ENCODE measurements at places on chromosomes 4 and X.

GRCh38 chr4:1658146-1658545, 26.0 kb downstream of the FAM53A start:
- no peak for DNase-seq

- no peak for DNase-seq
Measured at GRCh38 chrX:18877469-18877868, 106.4 kb downstream of the PHKA2 start.

GRCh38 chrX:16316331-16316730, 149.1 kb downstream of the MAGEB17 start:
- no peak for DNase-seq

DNA sequence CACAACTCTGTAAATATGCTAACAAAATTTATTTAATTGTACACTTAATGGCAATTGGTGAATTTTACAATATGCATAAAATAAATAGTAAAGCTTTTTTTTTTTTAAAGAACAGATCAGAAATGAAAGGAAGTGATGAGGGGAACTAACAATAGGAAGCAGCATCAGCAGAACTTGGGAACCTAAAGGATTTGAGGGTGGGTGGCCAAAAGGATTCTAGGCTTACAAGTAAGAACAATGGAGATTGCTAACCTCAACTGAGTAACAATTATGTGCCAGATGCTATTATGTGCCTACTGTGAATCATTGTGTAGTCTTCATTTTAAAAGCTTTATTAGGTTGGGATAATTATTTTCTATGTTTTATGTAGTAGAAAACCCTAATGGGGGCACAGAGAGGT, 185.2 kb downstream of the LDB2 start:
- DNase-seq: no peak

GRCh38 chr4:6716018-6716911, at the start of gene BLOC1S4:
Gene BLOC1S4 (plus strand): TSS chr4:6716174. CDS start chr4:6716210, 36 bp downstream.
- peak; percentile 90 for DNase-seq

GRCh38 chr4:120549011-120549570, 373.4 kb downstream of the PRDM5 start:
- DNase-seq: no peak

DNA sequence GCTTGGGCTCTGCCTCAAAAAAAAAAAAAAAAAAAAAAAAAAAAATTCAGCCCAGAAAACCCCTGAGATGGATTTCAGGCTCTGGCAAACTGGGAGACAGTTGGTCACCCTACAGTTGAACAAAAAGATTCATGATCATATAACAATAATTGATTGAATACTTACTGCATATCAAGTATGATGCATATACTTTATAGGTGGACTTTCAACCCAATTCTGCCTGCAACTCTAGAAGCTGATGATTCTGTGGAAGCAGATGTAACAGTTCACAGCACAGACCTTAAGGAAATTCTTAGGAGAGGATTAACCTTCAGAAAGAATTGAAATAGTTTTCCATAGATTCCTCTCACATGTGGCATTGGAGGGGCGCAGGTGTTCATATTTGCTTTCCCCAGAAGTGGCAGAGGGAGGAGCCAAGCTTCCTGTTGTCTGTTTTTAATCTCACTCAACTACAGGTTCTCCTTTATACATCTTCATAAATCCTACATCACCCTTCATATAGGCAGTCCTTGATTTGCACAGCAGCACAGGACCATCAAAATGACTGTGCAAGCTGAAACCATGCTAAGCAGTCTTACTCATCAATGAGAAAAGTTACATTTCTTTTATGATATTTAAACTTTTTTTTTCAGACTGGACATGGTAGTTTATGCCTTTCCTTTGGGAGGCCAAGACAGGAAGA, 149.4 kb upstream of the KLF3 start:
- DNase-seq: no peak

DNA sequence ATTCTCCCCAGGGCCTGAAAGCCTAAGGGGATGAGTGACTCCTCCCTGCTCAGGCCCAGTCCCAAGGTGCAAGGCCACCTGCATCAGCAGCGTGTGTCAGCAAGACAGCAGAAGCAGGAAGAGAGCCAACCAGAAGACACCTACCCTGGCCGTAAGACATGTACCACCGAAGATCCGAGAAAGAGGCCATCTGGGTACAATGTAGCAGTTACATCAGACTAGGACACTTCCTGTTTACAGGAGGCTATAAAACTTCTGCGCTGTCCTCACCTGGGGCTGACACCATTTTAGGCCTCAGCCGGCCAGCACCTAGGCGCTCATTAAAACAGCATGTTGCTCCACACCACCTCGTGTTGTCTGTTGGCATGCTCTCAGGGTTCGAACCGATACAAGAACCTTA, 19.1 kb upstream of the HERC6 start:
- DNase-seq: no peak

GRCh38 chr4:64876021-64876420, 466.8 kb upstream of the TECRL start:
- no peak for DNase-seq

DNA sequence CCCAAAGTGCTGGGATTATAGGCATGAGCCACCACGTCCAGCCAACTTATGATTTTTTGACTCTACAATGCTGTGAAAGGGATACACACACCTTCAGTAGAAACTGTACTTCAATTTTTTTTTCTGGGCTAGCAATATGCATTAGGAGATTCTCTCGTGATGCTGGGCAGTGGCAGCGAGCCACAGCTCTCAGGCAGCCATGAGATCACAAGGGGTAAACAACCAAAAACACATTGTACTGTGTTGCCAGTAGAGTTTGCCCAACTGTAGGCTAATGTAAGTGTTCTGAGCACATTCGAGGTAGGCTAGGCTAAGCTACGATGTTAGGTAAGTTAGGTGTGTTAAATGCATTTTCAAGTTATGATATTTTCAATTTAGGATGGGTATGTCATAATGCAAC, 25.7 kb downstream of the RAB33A start:
- DNase-seq: no peak

DNA sequence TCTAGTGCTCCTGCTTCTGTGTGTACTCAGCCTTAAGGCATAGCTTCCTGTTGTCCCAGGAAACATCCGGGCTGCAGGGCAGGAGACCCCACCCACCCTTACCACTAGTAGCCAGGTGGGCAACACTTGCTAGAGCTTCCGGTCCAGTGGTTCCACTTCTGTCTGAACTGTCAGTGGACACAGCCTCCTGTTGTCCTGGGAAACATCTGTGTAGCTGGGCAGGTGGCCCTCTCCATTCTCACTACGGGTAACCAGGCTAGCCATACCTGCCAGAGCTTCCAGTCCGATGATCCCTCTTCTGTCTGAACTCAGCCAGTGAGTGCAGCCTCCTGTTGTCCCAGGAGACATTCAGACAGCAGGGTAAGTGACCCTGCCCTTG, 372.2 kb downstream of the INPP4B start:
- no peak for DNase-seq

DNA sequence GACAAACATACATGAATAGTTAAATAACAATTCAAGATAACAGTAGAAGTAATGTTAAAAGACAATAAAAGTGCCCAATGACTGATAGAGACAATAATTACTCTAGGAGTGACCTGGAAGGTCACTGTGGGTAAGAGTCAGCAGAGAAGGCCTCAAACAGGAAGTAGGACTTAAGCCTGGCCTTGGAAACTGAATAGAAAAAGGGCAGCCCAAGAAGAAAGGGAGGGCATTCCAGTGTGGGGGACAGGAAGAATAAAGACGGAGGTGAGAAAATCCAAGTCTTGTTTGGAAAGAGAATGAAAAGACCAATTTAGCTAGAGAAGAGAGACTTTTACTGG, 6.0 kb downstream of the P2RY4 start:
- no peak for DNase-seq

GRCh38 chr4:36280555-36280954, 861 bp upstream of the DTHD1 start:
- DNase-seq: no peak

DNA sequence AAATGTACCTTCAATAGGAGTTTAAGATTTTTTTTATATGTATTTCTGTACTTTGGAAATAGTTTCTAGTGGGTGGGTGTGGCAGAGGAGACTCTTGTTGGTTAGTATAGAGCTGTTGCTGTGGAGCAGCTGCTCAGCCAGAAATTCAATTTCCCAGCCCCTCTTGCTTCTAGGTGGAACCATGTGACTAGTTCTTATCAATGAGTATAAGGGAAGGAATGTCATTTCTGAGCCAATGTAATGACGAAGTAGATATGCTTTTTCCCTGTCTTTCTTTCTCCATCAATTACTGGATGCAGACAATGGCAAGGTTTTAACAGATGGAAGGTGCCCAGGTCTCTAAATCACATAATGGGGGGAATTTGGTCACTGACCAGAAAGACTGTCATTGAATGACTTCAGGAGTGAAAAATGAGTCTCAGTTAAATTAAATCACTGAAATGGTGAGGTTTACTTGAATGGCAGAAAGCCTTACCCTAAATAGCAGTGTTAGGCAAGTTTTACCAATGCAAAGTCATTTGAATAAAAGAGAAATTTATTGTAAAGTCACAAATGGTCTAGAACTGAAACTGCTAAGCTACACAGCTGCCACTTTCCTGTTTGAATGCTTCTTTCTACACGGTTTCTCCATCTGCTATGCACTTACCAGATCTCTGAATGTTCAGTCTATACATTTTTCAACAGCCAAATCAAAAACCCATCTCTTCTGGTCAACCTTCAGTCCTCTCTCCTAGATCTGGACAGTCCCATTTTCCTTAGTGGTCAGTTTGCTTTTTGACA, 795.4 kb upstream of the MAGEB2 start:
- no peak for DNase-seq

GRCh38 chr4:159487284-159487747, 384.4 kb downstream of the RAPGEF2 start:
- peak; percentile 10 for DNase-seq

DNA sequence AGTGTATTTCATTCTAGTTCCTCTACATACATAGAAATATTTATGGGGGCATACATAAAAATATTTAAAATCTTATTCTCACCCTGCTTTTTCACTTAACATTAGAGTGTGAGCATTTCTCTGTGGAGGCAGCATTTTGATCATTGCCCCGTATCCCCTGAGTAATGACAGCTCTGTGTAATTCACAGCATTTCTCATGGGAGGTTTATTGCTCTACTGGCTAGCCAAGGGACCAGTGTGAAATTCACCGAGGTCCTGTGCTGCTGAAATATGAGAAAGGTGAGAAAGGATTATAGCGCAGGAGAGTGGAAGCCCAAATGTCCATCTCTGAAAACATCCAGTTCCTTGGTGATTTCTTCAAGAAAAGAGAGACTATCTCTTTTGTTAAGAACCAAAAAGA, 22.9 kb downstream of the PDGFC start:
- no peak for DNase-seq

GRCh38 chrX:71941776-71942175, 31.1 kb downstream of the NHSL2 start:
- DNase-seq: no peak

GRCh38 chrX:2489446-2490445, 11.0 kb downstream of the DHRSX start:
- no peak for DNase-seq

GRCh38 chrX:119539872-119540271, 25.3 kb downstream of the STEEP1 start:
- DNase-seq: no peak

- DNase-seq: no peak
Measured at GRCh38 chr4:149784018-149784417, 31.6 kb downstream of the IQCM start.

DNA sequence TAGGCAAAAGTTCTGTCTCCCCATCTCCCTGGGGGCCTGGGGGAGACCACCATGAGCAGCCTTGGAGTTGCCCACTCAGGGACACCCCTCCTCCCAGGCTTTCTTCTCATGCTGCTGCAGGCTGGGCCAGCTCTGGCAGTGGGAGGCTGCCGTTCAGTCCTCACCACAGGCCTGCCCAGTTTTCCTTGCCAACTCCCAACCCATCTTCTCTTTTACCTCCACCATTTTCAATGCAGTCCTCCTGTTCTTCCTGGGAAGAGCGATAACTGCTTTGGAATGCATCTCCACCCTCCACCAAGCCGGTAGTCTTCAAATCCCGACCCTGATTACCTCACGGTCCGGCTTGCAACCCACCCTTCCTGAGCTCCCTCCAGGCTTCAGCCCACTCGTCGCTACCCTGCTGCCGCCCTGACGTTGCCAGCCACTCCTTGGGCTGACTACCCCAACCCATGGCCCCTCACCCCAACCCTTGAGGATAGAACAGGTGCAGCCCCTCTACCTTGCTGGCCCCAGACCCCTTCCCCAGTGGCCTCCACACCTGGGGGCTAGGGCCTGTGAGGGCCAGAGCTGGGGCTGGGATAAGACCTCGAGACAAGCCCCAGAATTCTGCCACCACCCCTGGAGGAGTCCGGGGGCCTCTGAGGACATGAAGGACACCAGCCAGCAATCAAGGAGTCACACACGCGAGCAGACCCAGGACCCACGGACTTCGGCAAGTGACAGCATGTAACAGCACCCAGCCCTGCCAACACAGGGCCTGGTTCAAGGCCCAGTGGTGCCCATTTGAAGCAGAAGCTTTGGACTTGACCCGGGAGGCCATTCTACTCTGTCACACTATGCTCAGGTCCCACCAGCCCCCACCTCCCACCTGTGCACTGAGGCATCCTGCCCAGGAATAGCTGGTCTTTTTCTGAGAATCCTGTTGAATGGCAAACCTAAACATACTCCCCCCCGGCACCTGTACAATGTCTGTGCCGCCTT, 9.2 kb downstream of the WDR1 start:
- no peak for DNase-seq

DNA sequence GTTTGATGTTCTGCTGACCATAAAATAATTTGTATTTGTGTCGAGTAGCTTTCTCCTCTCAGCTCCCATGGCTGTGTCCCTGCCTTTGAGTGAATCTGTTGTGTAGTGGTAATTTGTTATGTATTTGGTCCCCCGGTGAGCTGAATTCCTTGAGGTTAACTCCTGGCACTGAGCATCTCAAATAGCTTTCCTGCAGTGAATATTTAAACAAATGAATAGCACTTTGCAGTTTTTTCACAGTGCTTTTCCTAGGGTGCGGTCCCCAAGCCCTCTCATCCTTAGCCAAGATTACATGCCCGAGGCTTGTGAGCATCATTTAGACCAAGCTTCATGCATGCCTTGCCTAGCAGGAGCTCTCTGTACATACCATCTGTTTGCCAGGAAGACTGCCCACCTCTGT, 74.2 kb downstream of the CLDN34 start:
- no peak for DNase-seq

DNA sequence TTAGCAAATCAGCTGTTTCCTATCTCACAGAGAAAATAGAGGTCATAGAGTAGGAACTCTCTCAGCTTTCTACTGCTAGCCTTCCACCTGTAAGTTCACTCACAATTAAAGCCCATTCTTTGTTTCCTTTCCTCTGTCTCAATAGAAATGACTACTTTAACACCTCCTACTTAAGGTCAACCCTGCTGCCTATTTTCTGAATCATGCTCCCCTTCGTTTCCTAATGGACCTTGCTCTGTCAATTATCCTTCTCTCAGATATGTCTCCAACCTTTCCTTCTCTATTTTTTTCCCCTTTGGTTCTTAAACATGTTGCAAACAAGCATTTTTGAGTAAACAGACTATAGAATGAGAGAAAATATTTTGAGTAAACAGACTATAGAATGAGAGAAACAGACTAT, 5.1 kb upstream of the PAQR3 start:
- no peak for DNase-seq

GRCh38 chr4:3502941-3503936, 29.0 kb downstream of the LRPAP1 start:
- DNase-seq: no peak

GRCh38 chr4:150510176-150510865, 71.6 kb upstream of the MAB21L2 start:
- no peak for DNase-seq

Measured in GM12891 (cell line).